Omental fat pad (tissue), 4 donors: ENCODE measurements at places on chromosomes 7 and 10. TPM values are rescaled to one million over a fixed set of nuclear protein-coding genes. Genes with fewer than 3 reads are reported as not detected.

PAPSS2 gene
- total RNA-seq = 101 TPM

EDRF1 gene
- total RNA-seq = 10.9 TPM

ARPC1A gene
- total RNA-seq = 103 TPM

PROSER2 gene
- total RNA-seq = 1.1 TPM

RAB19 gene
- not detected for total RNA-seq

FAM107B gene
- 41.4 TPM for total RNA-seq

BICC1 gene
- total RNA-seq = 14.8 TPM

FAM237B gene
- not detected for total RNA-seq

GRCh38 chr10:11837372-11838161 is 14.4 kb downstream of the PROSER2 start:
- DNase-seq = no peak

- DNase-seq = no peak
These were observed 25.5 kb upstream of the FAM221A start for GRCh38 chr7:23654508-23654907.

DNA sequence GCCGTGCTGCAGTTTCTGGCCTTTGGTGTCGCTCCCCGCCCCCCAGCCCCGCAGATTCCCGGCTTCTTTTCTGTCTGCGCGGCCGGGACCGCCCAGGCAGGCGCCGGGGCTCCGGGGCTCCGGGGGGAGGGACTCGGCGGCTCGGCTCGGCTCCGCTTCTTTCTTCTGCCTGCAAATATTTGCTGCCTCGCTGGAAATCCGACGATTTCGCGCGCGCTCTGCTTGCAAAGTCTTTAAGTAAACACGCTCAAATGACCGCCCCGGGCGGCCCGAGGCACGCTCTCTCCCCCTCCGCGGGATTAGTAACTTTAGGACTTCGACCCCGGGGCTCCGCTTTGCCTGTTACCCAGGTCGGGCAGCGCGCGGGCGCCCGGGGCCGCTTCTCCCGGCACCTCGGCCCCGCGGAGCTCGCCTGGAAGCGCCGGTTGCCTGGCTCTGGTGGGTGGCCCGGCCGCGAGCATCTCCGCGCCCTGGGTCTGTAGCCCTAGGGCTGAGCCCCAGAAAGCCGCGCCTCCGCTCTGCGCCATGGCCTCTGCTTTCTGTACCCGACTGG is 3.9 kb upstream of the GATA3 start:
- DNase-seq = no peak

DNA sequence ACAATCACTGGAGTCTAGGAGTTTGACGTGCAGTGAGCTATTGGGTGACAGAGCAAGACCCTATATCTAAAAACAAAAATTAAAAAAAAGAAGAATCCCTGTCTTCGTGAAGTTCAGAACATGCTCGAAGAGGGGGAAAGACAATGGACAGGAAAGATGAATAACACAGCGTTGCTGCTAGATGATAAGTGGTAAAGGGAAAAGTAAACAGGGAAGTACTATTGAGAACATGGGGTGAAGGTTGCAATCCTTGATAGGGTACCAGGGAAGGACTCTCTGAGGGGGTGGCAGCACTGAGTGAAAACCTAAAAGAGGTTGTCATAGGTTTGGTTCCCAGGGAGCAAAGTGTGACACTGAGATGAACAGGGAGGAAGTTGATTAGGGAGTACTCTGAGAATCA is 2.8 kb upstream of the ABRAXAS2 start:
- no peak for DNase-seq

- DNase-seq = no peak
These were observed 6.3 kb upstream of the GSTK1 start for GRCh38 chr7:143256932-143257331.

GRCh38 chr7:19051767-19052375 is 65.6 kb downstream of the TWIST1 start:
- no peak for DNase-seq

DNA sequence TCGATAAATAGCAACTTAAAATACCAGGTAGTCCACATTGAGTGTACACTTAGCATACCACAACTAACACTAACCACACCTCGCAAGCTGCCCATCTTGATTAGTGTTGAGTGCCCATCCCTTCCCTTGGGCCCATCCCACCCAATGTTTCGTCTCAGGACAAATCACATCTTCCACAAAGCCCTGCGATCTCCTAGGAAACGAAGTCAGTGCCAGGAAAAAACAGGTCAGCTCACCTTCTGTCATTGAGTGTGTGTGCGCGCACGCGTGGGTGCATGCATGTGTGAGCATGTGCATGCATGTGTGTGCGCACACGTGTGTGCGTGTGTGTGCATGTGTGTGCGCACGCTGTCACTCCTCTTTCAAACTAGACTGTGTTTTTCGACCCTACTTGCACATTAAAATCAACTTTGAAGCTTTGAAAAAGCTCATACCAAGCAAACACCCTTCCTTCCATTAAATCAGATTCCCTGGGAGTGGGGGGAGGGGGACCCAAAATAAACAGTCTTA is 48.8 kb upstream of the OPALIN start:
- no peak for DNase-seq

- no peak for DNase-seq
These were observed 23.5 kb downstream of the UPP1 start for GRCh38 chr7:48112401-48113165.

DNA sequence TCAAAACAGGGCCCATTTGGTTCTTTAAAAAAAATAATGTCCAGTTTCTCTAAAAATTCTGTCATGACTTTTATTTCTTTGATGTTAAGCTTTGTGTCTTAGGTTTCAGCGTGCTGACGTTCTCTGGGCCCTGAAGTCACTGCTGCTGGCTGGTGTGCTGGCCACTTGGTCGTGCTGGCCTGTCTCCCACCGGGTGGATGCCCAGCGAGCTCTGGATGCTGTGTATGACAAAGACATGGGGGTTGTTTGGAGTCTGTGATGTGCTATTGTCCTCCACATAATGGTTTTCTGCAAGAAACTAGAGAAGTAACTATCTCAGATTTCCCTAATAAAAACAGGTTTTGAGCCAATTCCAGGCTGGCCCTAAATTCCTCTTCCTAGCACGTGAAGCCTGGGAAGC is 9.5 kb upstream of the IDI2 start:
- DNase-seq = no peak

DNA sequence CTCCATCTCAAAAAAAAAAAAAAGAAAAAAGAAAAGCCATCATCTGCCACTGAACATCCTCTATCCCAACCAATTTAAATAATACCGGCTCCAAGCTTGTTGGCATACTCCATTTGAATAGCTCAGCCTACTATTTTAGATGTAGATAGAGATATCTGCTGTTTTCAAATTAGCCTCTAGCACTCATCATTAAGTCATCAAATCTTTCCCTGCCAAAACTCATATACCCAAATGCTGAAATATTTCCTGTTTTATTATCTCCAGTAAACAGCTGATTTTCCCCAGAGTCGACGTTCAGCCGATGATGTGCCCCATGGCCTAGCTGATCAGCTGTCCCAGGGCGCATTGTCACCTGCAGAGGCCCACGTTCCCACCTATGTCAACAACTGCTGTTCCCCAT is 34.5 kb upstream of the FRMD4A start:
- no peak for DNase-seq

DNA sequence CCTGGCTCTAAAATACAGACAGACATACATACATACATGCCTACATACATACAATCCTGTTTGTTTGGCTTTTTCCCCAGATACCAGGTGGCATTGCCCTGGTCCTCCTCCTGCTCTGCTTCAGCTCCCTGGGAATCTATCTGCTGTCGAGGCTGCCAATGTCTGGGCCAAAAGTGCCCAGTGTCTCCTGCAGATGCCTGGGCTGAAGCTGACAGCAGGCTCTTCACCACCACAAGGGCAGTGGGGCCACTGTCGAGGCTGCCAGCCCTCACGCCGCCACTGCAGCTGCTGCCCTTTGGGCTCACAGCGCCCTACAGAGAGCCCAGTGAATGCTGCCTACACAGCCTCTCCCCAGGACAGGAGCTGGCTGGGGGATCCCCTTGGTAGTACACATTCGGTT is 18.0 kb upstream of the STN1 start:
- DNase-seq = no peak

DNA sequence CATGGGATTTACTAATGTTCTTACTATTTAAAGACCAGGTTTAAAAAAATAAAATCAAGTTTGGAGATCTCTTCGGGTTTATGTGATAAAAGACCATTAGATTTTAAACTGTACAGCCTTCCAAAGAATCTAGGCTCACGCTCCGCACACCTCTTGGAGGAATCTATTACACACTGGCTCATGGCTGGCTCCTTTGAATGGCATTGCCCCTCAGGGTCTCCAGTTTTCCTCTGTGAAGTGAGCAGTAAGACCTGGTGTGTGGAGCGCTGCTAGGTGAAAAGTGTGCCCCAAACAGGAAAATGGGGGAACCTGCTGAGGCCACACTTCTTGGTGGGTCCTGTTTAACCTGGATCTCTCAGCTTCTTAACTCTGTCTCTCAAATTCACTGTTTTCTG is 142.3 kb downstream of the KAT6B start:
- DNase-seq = no peak

- no peak for DNase-seq
These were observed 34.9 kb downstream of the CHST15 start for GRCh38 chr10:124058346-124059003.

DNA sequence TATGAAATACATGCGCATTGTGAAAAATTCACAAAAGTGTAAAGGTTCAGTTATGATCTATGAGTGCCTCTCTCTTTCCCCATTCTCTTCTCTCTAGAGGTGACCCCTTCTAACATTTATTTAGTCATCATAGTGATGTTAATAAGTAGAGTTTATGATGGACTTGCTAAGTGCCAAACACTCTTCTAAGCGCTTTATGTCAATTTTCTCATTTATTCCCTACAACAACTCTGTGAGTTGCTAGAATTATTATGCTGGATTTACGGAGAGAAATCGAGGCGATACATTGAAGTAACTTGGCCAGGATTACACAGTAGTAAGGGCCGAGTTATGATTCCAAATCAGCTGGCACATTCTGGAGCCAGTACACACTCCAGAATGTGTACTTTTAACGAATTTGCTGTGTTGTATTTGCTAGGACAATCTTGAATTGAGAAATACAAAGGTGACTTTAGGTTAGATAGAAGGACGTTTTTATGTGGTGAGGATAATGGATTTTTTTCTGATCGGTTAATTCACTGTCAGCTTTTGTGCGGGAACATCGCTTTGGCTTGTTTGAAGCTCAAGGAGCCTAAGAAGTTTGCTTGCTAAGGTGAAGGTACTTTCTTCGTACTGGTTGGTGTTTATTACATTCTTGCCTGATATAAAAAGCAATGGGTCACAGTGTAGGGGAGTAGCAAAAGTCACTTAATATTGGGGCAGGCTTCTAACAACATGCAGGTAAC is 1.4 kb downstream of the ATRNL1 start:
- no peak for DNase-seq

GRCh38 chr10:124008681-124009080 is 84.7 kb downstream of the CHST15 start:
- no peak for DNase-seq

DNA sequence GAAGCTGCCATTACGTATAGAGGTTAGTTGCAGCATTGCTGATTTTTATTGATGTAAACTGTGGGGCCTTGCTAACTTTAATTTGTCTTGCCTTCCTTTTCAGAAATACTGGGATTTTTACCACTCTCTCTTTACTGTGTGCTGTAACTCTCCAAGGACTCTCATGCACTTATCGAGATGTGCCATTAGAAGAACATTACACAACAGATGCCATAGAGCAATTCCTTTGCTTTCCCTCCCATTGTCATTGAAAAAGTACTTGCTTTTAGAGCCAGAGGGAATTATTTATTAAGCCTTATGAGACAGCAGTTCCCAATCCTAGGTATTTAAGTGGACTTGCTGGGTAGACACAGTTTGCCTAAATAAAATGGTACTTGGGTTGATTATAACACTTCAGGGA is 51.7 kb downstream of the ASB4 start:
- DNase-seq = no peak

DNA sequence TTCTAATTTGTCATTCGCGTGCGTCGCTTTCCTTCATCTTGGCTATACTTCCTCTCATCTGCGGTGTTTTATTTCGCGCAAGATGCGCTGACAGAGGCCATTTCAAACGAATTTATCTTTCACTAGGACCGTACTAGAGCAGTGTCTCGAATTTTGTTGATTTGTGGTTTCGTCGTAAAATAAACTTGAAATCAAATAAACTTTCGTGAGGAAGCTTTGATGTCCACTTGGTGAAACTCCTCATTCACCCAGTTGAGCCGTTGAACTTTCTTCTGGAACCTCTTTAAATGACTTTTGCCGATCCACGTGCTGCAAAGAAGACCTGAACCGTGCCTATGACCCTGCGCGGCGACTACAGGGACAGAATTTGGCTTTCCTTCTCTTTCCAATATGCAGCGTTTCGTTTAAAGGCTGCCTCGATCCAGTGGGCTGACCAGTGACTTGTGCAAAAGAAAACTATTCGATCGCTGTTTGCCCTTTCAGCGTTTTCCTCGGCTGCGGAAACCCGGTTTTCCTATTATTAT is 163.9 kb upstream of the PPP1R3A start:
- no peak for DNase-seq

DNA sequence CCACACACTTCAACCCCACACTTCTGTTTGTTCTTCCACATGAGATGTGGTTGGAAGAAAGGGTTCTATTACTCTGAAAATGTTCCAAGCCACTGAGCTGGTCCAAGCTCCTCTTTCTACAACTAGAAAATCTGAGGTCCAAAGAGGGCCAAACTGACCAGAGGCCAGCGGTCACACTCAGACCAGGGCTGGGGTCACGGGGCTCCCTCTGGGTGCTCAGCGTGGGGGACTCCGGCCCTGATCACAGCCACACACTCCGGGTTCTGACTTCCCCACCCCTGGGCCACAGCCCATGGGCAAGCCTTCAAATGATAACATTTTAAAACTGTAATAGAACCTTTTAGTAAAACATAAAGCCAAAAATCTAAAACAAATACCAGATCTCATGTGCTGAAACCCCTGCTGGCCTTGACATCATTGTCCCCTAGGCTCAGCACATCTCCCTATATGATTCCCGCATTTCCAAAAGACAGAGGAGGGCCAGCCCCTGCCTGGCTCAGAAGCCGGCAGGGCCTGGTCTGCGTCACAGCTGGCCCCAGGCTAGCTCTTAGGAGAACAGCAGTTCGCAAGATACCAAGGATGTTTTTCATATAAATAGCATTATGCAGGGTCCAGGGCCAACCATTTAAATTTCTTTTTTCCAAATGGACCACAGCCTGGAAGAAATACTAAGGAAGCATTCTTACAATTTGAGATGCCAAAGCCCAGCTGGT is 3.3 kb downstream of the CRYGN start:
- no peak for DNase-seq

DNA sequence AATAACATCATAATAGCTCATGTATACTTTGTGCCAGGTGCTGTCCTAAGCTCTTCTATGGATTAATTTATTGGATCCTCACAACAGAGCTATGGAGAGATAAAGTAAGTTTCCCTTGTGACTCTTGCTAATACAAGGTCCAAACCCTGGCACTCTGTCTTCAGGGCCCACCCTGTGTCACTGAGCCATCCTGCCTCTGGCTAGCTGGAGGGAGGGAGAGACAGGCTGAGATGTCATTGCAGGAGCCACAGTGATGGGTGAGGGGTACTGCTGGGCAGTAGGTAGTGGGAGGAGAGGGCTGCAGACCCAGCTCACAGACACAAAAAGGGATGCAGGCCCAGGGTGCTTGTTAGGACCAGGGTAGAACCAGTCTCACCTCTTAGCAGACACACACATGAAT is 16.9 kb downstream of the GCK start:
- DNase-seq = no peak

GRCh38 chr10:119283387-119283786 is 76.0 kb downstream of the GRK5 start:
- no peak for DNase-seq

GRCh38 chr7:15628876-15629275 is 57.6 kb downstream of the MEOX2 start:
- no peak for DNase-seq
